ENCODE measurements at places on chromosomes 6 and 20. TPM values are rescaled to one million over a fixed set of nuclear protein-coding genes. Genes with fewer than 3 reads are reported as not detected.

DNA sequence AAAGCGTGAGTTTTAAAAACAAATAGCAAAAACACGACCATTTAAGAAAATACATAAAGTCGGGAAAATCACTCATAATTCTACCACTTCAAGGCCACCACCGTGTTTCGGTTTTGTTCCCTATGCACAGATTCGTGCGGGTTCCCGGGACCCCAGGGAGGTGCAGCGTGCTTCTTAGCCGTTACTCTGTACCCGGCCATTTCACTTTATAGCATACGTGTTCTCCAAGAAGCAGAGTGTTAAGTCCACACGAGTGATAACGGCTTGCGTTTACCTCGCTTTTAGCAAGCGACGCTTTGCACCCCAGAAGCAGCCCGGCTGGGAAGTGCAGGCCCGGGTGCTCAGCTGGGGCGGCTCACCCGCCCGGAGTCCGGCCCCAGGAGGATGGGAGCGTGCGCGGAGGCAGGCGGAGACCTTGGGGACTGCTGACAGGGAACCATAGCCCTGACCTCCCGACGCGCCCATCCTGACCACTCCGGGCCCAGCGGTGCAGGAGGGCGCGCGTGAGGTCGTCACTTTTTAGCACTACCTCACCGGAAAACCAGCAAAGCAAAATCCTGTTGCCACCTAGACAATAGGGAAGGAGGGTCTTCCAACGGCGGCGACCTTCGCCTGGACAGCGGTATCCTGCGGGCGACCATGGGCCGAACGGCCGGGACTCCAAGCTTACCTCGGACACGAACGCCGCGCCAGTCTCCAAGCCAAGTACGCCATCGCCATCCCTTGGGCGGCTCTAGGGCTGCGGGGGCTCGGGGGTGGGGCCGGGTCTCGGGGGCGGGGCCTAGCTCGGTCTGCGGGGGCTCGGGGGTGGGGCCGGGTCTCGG, at the start of gene ECI2:
Gene ECI2 (minus strand): TSS at position 735 of the 824 bp plus-strand sequence. CDS start 15 bp downstream, at position 720.
- DNase-seq, result peak; percentile 42

DNA sequence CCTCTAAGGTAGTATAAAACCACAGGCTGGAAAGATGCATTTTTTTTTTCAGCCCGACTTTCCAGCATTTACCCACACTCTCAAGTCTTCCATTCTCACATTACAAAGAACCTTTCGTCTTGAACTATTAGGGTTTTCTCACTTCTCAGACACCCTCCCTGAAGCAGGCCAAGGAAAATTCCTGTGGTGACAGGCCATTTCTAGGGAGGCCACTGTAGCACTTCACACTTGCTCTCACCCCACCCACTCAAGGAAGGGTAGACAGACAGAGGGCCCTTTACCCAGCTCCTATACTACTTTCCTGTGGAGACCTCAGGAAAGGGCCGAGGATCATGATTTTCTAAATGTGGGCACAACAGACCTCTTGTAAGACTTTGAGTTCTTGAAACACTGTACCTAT, 27.7 kb downstream of the KCNS1 start:
- no peak for DNase-seq

Gene F13A1
- total RNA-seq, result not detected

GRCh38 chr6:68826501-68826900, 191.4 kb downstream of the ADGRB3 start:
- no peak for DNase-seq

GRCh38 chr6:107496892-107497684, 7.2 kb downstream of the SOBP start:
- DNase-seq, result no peak
